ENCODE measurements at places on chromosomes 1 and 21. TPM values are rescaled to one million over a fixed set of nuclear protein-coding genes. Genes with fewer than 3 reads are reported as not detected.
A peak's percentile ranks its signal among the peaks of the same experiment; 100 is the strongest.

- peak; percentile 87 for DNase-seq
- peak overlapping the region; percentile 54 for H3K4me3 ChIP-seq
- no peaks in the 10 kb centered on the region for H3K27me3 ChIP-seq
These were observed 671 bp downstream of the OMA1 start for GRCh38 chr1:58545591-58546519.

The ZP4 gene
- total RNA-seq: not detected

The VANGL1 gene
- total RNA-seq: 4.4 TPM

DNA sequence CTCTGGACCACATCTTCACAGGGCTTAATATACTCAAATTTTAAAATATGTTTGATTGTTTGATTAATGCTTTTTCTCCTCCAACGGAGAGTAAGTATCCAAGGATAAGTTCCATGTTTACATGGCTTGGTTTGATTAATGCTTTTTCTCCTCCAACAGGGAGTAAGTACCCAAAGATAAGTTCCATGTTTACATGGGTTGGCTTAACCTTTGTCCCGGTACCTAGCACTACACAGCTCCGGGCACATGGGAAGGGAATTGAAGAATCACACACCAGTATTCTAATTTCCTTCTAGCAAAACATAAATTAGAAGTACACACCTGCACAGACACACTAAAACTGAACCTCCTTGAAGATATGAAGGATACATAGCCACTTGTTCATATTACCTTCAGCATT, 77.5 kb downstream of the ARID4B start:
- no peaks in the 10 kb centered on the region for H3K36me3 ChIP-seq
- H3K27ac ChIP-seq: peak overlapping the region; percentile 22
- H3K27me3 ChIP-seq: no peaks in the 10 kb centered on the region

DNA sequence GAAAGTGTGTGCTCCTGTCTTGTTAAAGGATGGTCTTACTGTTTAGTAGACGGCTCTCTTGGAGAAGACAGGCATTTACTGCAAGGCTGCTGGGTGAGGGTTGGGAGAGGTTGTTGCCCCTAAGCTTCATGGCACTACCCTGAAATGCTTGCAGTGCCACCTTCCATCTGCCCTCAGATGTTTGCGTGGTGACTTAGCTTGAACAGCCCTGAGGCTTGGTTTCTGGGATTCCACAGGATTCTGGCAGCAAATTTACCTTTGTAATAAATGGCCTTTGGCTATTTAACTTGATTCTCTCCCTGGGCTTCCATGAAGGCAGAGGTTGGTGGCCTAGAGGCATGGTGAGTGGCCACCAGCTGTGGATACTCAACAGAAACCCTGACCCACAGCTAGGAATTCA, 11.6 kb downstream of the MTARC1 start:
- H3K4me3 ChIP-seq: no peak overlapping the region
- peaks cover 25% of the 10 kb centered on the region for H3K36me3 ChIP-seq
- no peaks in the 10 kb centered on the region for H3K27me3 ChIP-seq
- H3K4me1 ChIP-seq: no peaks in the 10 kb centered on the region

GRCh38 chr1:208203127-208203847, 40.9 kb downstream of the PLXNA2 start:
- H3K27me3 ChIP-seq: no peaks in the 10 kb centered on the region
- H3K27ac ChIP-seq: peak overlapping the region; percentile 0
- peak; percentile 42 for DNase-seq
- H3K4me3 ChIP-seq: no peak overlapping the region

DNA sequence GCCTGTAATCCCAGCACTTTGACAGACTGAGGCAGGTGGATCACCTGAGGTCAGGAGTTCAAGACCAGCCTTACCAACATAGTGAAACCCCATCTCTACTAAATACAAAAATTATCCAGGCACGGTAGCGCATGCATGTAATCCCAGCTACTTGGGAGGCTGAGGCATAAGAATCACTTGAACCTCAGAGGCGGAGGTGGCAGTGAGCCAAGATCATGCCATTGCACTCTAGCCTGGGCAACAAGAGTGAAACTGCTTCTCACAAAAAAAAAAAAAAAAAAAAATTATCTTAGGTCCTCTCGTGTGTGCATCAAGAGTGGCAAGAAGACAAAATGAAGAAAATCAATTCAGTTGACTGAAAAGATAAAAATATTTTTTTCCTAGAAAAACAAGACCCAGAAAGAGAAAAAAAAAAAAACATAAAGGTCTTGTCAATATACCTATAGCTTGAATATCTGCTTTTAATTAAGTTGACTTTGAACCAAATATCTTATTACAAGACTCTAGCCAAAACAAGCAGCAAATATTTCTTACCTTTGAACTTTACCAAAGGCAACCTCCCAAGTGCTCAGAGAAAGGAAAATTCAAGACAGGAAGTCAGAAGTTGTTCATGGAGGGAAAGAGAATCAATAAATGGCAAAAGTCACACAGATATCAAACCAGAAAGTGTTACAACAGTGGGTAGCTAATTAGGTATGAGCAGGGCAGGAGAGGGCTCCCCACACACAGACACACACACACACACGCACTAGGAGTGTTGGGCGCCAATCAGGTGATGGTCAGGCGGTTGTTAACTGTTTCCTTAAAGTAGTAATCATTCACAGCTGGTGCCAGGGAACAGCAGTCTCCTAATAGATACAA, 29.6 kb downstream of the ITLN2 start:
- no peaks in the 10 kb centered on the region for H3K4me1 ChIP-seq
- DNase-seq: no peak
- H3K4me3 ChIP-seq: no peak overlapping the region
- no peaks in the 10 kb centered on the region for H3K27me3 ChIP-seq
- no peaks in the 10 kb centered on the region for H3K36me3 ChIP-seq

DNA sequence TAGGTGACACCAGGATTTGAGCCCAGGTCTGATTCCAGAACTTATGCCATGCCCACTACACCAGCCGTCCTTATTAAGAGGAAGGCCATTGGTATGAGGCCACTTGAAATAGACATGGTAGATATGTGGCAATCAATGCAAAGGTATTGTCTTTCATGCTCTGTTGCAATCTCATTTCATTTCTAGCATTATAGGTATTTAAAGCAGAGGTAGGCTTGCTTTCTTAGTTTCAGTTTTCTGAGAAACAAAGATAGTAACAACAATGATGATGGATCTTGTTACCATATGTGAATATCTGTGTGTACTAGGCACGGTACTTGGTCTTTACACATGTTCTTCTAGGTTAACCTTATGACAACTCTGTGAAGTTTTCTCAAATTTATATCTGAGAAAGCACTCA, 113.1 kb downstream of the FGGY start:
- no peaks in the 10 kb centered on the region for H3K36me3 ChIP-seq
- no peaks in the 10 kb centered on the region for H3K4me1 ChIP-seq
- H3K27me3 ChIP-seq: no peaks in the 10 kb centered on the region
- no peak overlapping the region for H3K27ac ChIP-seq
- no peak for DNase-seq

GRCh38 chr21:37373539-37373938, 7.0 kb downstream of the DYRK1A start:
- H3K4me3 ChIP-seq: no peak overlapping the region
- no peaks in the 10 kb centered on the region for H3K36me3 ChIP-seq
- DNase-seq: no peak

- no peak overlapping the region for H3K27ac ChIP-seq
- DNase-seq: no peak
- H3K4me3 ChIP-seq: no peak overlapping the region
- H3K27me3 ChIP-seq: no peaks in the 10 kb centered on the region
- no peaks in the 10 kb centered on the region for H3K4me1 ChIP-seq
These were observed 10.4 kb upstream of the ZNF648 start for GRCh38 chr1:182071924-182072323.

- H3K4me3 ChIP-seq: no peak overlapping the region
- no peak overlapping the region for H3K27ac ChIP-seq
- H3K27me3 ChIP-seq: no peaks in the 10 kb centered on the region
These were observed 13.7 kb downstream of the HEATR1 start for GRCh38 chr1:236590553-236591150.

DNA sequence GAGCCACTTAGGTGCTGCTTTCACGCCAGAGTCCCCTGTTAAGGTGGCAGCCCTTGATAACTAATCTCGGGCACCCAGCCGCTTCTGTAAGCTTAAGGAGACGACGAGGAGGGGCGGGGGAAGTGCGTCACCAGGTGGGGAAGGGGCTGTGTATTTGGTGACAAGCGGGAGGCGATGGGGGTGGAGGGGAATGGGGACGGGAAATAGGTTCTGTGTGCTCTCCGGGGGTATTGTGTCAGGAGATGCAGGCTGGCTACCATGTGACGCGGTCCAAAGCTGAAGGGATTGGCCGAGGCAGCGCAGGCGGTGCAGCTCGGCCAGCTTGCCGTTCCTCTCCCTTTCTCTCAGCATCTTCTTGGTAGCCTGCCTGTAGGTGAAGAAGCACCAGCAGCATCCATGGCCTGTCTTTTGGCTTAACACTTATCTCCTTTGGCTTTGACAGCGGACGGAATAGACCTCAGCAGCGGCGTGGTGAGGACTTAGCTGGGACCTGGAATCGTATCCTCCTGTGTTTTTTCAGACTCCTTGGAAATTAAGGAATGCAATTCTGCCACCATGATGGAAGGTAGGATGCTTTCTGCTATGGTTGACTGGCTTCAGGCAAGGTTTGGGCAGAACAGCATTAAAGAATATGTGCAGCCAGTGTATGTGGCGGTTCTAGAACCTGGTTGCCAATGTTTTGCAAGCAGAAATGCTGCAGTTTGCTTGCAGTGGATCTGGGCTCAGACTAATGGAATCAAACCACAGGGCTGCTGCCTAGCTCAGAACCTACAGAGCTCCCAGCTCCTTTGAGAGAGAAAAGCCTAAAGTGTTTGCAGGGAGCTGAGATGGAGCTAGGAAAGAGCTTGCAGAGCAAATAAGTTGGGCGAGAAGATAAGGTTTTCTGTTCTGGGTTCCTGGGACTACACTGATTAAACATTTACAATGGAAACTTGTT, at the start of gene SGIP1:
Gene SGIP1 (plus strand): TSS at position 350 of the 937 bp plus-strand sequence. CDS start 206 bp downstream, at position 556.
- H3K27ac ChIP-seq: no peak within 1 kb of the TSS
- H3K36me3 ChIP-seq: no peaks in the 10 kb centered on the region
- peak within 1 kb of the TSS; percentile 10 for H3K4me3 ChIP-seq
- H3K27me3 ChIP-seq: no peaks in the 10 kb centered on the region
